Stimulated activated naive CD4-positive, alpha-beta T cell treated with Interleukin-2 at 50 U/mL for 16 hours (primary cell): ENCODE measurements at places on chromosomes 11 and 22.

DNA sequence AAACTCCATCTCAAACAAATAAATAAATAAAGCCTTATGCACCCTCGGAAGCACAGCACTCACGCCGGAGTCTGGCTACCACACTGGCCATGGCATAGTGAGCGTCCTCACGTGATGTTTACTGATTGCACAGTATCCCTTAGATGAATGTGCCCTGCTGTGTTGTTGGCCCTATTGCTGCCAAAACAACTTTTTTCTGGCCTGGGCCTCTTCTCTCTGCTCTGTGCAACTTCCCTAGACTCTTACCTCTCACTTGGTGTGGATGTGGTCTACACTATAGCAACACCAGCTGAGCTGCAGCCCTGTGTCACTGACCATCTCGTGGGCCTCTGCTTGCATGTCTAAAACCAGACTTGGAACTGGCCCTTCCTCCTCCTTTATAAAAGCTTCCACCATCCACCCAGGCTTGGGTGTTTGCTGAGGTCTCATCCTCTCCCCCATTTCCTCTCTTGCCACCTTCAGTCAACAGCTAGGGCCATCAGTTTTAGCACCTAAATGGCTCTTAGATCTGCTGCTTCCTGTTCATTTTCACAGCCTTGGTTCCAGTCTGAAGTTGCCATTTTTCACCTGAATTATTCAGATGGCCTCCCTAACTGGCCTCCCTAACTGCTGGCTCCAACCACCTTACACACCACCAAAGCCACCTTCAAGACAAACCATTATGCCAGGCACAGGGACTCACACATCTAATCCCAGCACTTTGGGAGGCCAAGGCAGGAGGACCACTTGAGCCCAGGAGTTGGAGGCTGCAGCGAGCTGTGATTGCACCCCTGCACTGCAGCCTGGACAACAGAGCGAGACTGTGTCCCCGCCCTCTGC is 9.2 kb downstream of the ZNF74 start:
- DNase-seq: no peak

- peak; percentile 75 for DNase-seq
These were observed 17.1 kb upstream of the RBM4B start for GRCh38 chr11:66694732-66695207.

DNA sequence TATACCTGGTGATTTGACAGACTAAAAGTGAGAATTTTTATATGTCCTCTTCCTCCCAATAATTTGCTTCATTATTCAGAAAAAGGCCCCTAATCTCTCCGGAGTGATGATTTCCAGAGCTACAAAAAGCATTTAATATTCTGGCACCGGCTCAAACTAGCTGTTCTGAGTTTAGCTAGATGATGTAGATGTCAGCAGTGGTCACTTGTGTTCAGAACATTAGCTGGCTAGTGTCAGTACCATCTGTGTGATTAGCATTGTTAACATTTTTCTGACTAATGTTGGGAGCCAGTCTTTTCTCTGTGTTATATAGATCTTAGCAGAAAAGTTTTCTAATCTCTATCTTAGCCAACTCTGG is 68.7 kb upstream of the RRM1 start:
- DNase-seq: no peak

DNA sequence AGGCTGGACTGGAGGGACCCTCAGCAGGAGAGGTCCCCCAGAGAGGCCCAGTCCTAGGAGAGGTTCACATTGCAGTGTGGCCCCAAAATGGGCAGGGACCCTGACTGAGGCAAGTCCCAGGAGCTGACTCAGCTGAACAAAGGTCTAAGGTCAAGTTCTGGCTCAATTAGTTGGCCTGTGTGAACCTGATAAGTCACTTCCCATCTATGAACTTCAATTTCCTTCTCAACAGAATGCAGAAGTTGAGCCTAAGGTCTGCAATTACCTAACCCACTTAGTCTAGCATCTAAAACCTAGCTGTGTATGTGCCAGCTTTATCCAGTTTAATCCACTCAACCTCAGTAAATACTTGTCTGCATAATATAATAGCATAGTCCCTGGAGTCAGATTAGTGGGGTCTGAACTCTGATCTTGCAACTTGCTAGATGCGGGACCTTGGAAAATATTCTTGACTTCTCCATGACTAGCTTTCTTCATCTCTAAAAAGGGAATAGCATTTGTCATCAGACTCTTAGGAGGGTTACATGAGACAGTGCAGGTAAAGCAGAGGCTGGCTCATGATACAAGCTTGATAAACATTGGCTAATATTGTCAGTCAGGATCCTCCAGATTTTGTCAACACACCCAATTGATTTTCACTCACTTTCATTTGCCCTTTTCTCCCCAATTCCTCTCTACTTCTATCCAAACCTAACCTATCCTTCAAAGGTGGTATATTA is 465.5 kb downstream of the INSC start:
- DNase-seq: no peak

- no peak for DNase-seq
These were observed 3.8 kb downstream of the ATG16L2 start for GRCh38 chr11:72817966-72818365.

GRCh38 chr11:405954-406795 is 8.6 kb downstream of the SIGIRR start:
- DNase-seq: no peak

- no peak for DNase-seq
These were observed 87.4 kb downstream of the FAM83F start for GRCh38 chr22:40082184-40082583.

DNA sequence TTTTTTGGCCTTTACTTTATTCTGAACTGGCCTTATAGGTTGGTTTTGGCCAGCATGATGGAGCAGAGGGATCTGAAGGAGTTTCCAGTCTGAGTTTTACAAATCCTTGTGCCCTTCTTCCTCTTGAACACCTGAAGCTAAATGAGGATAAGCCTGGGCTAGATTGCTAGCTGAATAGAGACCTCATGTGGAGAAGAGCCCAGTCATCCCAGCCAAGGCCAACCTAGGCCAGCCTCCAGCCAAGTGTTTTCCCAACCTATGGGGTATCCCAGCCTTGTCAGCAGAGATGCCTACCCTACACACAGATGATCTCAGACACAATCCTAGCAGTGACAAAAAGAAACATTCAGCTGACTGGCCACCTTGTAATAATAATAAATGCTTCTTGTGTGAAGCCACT is 966 bp upstream of the CASP12 start:
- no peak for DNase-seq

DNA sequence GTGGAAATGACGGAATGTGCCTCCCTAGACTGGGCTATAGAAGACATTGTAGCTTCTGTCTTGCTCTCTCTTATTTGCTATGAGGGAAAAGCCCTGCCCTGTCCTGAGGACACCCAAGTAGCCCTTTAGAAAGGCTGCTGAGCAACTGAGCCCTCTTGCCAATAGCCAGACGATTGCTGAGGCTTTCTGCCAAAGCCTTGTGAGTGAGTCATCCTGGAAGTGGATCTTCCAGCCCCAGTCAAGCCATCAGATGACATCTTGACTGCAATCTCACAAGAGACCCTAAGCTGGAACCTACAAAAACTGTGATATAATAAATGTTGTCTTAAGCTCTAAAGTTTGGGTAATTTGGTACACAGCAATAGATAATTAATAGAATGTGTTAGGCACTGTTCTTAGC is 3.9 kb upstream of the TRAF6 start:
- DNase-seq: no peak

DNA sequence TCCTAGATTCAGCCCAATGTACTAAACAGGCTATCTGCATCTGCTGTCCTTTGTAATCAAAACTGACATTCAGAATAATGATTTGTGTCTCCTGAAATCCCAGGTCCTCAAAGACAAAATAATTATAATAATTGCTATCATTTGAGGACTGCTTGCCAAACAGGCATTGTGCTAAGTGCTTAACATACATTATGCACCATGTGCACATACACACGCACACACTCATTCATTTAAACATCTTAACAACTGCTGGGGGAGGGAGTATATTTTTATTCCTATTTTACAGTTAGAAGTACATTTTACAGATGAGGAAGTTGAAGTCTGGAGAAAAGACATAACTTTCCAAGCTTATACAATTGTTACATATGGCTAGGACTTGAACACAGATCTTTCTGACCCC is 308.0 kb upstream of the ZC3H12C start:
- DNase-seq: no peak

GRCh38 chr11:10305964-10306918 is 1.4 kb downstream of the ADM start:
- DNase-seq: peak; percentile 9

- no peak for DNase-seq
These were observed 582.2 kb downstream of the LRRC4C start for GRCh38 chr11:40877256-40877655.

DNA sequence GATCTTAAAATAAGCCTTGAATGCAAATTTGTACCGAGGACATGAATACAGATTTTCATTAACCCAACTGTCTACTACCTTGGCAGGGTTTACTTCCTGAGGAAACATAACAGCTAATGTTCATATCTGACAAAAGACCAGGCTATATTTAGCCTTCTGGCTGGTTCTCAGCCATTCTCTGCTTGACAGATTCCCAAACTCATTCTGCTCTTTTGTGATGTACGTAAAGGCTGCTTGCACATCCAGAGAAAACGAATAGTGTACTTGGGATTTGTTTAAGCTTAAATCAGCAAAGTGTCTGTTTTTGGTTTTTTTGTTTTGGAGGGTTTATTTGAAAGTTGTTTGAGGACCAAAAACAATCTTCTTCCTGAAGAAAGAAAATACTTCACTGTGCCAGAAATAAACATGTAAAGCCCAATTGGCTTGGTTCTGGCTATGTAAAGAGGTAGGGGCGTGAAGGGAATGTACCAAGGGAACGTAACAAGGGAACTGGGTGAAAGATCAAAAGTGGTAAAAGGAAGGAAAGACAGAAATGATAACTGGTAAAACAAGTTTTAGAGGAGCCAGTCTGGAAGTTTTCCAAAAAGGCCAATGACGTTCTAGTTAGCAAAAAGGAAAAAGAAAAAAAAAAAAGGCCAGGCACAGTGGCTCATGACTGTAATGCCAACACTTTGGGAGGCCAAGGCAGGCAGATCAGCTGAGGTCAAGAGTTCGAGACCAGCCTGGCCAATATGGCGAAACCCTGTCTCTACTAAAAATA is 21.4 kb upstream of the CRTAM start:
- DNase-seq: no peak

DNA sequence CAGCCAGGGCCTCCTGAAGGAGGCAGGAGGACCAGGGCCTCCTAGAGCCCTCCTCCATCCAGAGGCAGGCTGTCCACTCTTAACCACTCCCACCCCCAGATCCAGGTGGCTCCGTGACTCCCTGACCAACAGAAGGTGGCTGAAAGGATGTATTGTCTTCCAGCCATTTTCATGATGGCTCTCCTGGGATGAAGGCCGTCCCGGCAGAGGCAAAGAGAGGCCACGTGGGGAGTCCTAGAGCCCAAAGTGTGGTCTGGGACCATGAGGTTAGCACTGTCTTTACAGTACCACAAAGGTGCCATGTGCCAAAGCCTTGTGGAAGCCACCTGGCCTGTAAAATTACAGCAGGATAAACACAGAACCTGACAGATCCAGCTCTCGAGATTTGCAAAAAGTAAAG is 42.3 kb downstream of the DUSP8 start:
- DNase-seq: no peak

DNA sequence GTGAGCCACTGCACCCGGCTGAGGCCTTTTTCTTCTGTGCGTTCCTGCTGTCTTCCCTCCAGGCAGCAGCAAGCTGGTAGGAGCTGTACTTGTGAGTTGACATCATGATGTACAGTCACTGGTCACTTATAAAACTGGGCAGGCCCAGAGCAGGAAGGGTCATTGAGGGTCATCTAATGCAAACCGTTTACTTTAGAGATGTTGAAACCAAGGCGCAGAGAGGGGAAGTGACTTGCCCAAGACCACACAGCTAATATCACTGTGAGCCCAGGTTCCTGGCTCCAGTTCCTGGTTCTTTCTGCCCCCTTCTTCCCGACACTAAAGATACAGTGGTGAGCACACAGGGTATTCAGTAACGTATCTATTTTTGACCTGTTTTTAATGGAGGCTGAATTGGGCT is 27.3 kb downstream of the PTPRJ start:
- DNase-seq: no peak

- DNase-seq: no peak
These were observed 7.1 kb downstream of the SLC1A2 start for GRCh38 chr11:35412285-35412684.

DNA sequence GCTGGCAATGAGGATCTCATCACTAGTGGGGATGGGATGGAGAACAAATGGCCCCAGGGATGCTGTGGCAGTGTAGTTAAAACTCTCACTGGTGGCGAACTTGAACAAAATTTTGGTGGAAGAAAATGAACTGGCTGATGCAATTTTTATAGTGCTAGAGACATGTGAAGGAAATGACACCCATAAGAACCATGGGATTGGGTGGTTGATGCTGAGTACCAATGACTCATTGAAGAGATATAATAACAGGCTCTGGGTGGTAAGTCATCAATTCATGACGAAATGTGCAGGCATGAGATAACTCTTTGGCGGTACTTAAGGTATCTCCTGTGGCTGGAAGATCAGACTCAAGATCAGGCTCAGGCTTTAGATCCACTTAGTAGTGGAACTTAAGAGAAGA is 172.9 kb upstream of the DDI1 start:
- no peak for DNase-seq

GRCh38 chr11:69434471-69434931 is 47.0 kb upstream of the LINC01488 start:
- no peak for DNase-seq

DNA sequence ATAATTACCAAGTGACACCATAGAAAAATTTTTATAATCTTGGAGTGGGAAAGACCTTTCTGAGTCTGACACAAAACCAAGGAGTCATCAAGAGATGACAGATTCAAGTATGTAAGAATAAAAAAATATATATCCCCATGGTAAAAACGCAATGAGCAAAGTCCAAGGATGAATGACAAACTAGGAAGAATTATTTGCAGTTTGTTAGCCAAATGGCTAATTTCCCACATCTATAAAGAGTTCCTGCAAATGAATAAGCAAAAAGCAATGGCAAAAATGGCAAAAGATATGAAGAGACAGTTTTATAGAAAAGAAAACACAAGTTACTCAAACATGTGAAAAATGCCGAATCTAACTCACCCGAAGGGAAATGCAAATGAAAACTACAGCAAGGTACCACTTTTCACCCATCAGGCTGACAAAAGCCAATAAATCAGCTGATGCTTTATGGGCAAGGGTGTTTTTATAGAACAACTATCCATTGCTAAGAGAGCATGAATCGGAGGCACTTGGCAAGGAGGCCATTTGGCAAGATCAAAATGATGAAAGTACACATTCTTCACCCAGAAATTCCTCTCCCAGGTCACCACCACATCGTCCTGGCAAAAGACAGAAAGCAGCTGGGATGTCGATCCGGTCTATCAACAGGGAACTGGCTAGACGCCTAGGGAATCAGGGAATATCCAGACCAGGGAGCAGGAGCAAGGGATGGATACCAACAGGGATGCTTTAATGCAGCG is 21.1 kb upstream of the KLHL35 start:
- no peak for DNase-seq

DNA sequence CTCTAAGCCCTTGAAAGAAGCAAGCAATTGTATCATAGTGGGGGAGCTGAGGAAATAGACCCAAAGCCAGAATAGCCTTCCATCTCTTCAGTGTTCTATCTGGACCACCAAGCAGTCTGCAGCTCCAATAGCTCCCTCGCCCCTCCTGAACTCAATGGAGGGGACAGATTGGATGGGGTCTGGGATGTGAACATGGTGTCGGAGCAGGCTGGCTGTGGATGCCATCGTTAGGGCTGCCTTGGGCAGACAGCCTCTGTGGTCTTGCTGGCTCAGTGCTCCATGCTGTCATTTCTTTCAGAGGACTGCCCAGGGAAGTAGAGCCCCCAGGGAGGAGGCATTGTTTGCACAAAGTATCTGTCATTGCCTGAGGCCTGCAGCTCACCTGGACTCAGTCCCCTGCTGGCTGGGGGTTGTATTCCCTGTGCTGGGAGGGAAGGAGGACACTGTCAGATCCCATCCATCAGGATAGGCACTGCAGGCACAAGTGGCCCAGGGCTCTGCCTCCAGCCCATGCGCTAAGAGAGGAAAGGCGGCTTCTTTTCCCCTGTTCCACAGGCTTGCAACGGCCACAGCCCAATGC is 537.7 kb downstream of the BUD13 start:
- DNase-seq: no peak
